ENCODE measurements at places on chromosomes 3 and 15.
A peak's percentile ranks its signal among the peaks of the same experiment; 100 is the strongest.

DNA sequence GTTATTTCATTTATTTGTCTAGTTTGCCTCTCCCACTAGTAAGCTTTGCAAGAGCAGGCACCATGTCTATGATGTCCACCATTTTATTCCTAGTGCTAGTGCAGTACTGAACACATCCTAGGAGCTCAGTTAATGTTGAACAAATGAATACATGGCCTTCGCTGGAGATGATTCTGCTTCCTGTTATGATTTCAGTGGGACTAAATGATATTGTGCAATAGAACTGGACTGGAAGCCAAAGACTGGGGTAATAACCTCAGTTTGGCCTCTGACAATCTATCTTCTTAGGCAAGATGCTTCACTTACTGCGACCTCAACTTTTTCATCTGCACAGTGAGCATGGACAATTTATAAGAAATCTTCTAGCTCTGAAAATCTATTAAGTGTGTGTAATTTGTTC, 191.3 kb downstream of the ADAMTSL3 start:
- DNase-seq: no peak

DNA sequence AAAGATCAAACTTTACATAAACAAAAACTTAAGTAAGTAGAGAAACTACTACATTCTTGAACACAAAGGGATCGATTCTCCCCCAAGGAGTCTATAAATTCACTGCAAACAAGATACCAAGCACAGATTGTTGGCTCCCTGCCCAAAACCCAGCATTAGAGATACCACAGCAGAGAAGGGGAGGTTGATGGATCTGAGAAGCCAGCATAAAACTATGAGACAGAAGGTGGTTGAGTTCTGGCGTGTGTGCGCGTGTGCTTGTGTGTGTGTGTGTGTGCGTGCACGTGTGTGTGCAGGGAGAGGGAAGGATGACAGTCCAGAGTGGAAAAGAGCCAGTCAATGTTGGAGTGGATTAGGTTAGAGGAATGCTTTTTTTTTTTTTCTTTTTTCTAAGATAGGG, 143.2 kb upstream of the PRR20G start:
- DNase-seq: no peak

DNA sequence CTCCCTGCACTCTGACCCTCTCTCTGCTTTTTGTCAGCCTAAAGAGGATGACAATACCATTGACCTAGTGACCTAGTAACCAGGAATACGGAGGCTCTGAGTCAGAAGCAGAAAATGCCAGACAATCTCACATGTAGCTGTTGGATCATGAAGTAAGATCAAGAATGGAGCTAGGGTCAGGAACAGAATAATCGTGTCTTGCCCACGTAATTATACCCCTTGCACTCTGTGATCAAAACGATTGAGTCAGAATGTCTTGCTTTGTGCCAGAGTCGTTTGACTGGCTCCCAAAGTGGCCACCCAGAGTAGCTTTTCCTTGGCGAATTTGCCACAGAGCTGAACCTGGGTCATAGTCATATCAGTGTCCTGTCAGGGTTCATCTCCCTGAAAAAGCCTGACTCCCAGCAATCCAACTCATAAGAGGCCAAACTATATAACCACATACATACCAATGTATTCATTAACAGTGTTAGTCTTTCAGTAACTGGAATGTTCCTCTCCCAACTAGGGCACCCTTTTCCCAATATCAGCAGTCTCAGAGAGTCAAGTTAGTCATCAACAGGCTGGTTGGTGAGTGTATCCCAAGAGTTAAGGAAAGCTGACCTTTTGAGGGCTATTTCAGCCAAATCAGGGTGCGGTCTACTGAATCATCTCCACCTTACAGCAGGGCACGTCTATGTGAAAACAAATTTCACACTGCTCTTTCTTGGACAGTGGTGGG, 5.0 kb upstream of the CDV3 start:
- peak; percentile 77 for DNase-seq

- no peak for DNase-seq
These were observed 847.2 kb upstream of the DPPA4 start for GRCh38 chr3:110184536-110184935.

DNA sequence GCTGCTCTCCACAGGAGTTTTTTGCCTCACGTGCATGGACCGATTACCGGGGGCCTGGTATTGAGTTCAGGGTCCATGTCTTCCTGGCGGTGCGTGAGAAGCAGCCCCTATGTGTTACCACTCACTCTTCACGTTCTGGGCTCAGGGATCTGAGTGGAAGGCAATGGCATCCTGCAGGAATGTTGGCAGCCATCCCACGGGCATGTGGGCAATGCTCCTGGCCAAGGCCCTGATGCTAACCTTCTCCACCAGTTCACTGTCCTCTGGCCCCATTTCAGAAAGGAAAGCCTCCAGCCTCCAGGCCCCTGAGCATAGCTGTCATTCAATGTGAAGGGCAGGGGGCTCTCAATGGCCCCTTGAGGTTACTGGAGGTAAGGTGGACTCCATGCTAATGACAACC, 43.0 kb upstream of the KY start:
- DNase-seq: no peak

- no peak for DNase-seq
These were observed 507.8 kb upstream of the DPH6 start for GRCh38 chr15:36053746-36054145.
